Activated CD4-positive, alpha-beta T cell treated with anti-CD3 and anti-CD28 coated beads, Interleukin-2, amount 50 U/mL, for 1 hour (primary cell): ENCODE measurements at places on chromosomes 4 and X.

GRCh38 chrX:87475793-87476192 is 41.8 kb upstream of the KLHL4 start:
- no peak for DNase-seq

- no peak for DNase-seq
Measured at GRCh38 chr4:109067508-109068235, 234.8 kb downstream of the COL25A1 start.

GRCh38 chr4:186037692-186038658 is 31.0 kb upstream of the TLR3 start:
- no peak for DNase-seq

GRCh38 chrX:50718776-50719175 is 95.2 kb downstream of the SHROOM4 start:
- DNase-seq, result no peak

GRCh38 chr4:7830747-7831146 is 108.9 kb downstream of the AFAP1 start:
- DNase-seq, result no peak

- no peak for DNase-seq
Measured at GRCh38 chrX:51905711-51906110, 12.3 kb downstream of the MAGED1 start.

DNA sequence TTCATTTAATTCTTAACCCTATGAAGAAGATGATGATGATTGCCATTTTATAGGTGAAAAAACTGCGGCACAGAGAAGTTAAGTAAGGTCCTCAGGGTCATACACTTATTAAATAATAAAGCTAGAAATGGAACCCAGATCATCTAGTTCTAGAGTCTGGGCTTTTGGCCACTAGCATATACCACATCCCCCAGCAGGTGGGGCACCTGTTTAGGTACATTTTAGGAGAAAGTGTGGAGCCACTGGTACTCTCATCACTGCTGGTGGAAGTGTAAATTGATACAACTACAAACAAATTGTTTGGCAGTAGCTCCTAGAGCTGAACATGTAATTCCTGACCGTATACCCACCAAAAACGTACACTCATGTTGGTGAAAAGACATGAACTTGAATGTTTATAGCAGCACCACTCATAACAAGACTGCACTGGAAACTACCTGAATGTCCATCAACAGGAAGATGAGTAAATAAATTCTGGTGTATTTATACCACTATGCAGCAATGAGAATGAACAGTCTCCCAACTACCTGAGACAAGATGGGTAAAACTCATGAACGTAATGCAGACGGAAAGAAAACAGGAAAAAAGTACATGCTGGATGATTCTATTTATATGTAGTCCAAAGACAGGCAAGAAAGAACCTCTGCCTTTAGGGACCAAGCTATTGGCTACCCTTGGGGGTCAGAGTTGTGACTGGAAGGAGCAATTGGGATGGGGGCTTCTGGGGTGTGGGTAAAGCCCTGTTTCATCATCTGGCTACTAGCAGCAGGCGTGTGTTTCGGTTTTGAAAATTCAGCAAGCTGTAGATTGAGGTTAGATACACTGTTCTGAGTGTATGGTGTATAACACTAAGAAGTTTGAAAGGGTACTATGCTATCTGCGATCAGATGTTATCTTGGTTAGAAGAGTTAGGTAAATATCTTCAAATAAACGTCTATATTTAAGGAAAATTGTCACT is 72.3 kb upstream of the ADGRG2 start:
- DNase-seq, result no peak

GRCh38 chrX:13258052-13258444 is 61.8 kb downstream of the ATXN3L start:
- DNase-seq, result no peak

GRCh38 chr4:59247032-59247431 is 1953.1 kb upstream of the ADGRL3 start:
- DNase-seq, result no peak

- no peak for DNase-seq
Measured at GRCh38 chr4:17163156-17163771, 264.8 kb upstream of the LDB2 start.

- DNase-seq, result peak; percentile 35
Measured at GRCh38 chrX:151359931-151360871, 36.8 kb upstream of the VMA21 start.

- DNase-seq, result no peak
Measured at GRCh38 chrX:31845003-31845402, 773.2 kb upstream of the FTHL17 start.

GRCh38 chr4:56742080-56742871 is 61.2 kb upstream of the HOPX start:
- no peak for DNase-seq

DNA sequence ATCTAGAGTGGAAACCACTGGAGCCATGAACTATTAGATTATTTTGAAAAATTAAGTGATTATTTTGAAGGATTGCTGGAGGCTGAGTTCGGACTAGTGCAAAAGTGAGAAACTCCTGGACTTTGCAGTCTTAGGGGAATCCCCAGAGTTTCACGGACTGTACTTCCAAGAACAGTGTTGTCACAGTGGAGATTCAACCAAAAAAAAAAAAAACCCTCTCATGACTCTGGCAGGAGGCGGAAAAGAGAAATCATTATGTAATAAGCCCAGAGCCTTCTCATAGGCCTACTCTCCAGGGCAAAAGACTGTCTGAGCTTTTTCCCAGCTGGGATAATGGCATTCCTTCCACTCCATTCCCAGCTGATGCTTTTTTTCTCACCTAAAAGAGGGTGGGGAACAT is 16.8 kb upstream of the C4orf51 start:
- DNase-seq, result no peak

GRCh38 chr4:165787516-165788274 is 85.3 kb upstream of the TLL1 start:
- no peak for DNase-seq

DNA sequence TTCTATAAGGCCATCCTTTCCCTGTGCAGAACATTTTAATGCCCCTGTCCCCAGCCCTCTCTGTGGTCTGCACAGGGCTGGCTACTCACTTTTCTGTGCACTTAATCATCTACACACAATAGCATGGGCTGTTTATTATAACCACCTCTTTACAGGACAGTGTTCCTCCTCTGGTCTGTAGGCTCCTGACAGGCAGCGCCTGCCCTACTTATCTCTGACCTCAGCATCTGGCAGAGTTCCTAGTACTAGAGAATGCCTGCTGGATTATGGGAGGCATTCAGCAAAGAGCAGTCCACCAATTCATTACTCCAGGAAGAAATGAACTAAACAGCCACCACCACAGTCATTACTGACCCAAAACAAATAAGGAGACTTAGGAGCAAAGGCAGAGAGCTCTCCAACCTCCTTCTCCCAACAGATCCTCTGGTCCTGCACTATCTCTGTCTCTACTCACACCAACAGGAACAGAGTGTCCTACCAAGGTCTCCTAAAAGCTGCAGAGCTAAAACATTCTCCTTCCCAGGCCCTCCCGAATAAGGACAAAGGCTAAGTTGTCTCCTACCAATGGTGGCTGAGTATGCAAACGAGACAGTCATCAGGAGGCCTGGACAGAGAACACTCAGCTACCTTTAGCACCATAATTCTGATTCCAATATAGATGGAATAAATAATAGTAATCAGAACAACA is 279.2 kb downstream of the QDPR start:
- DNase-seq, result no peak

DNA sequence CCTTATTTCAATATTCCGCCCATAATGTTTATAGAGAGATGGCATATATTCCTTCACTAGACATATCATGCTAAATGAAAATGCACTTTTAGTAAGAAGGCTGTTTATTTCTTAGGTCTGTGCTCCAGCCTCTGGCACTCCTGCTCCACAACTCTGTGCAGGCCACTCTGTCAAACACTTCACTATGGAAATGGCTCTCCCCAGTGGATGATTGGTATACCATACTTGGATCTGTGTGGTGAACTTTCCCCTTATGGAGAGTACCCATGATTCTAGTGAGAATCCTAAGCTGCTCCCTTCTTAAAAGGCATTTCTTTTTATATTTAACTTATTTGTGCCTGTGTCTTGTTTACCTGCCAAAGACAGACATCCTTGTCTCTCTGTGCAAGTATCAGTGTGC is 480.1 kb upstream of the GALNT7 start:
- no peak for DNase-seq

- DNase-seq, result no peak
Measured at GRCh38 chr4:141652161-141652778, 15.9 kb downstream of the IL15 start.

DNA sequence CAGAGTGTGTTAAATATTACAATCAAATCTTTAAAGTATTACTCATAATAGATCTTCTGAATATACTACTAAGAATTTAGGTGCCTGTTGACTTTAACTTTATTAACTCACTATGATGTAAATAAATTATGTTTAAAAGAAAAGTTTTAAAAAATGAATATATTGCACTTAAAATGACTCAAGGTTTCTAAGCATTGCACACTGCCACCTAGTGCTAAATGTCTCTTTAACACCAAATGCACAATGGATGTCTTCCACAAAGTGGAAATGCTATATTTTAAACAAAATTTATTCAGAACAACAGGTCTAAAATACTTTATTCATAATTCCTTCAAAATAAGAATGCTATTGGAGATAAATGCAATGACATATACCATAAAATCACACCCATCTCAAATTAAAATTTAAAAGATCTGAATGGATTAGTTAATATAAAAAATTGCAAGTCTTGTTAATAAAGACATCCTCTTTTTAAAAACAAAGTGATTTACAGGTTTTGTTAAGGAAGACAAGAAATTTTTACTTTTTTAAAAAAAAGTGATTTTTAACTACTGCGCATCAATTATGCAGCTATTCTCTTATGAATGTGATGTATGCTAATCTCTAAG is 5.5 kb downstream of the INPP4B start:
- DNase-seq, result no peak

- no peak for DNase-seq
Measured at GRCh38 chr4:6969826-6970800, 60.5 kb downstream of the TBC1D14 start.

DNA sequence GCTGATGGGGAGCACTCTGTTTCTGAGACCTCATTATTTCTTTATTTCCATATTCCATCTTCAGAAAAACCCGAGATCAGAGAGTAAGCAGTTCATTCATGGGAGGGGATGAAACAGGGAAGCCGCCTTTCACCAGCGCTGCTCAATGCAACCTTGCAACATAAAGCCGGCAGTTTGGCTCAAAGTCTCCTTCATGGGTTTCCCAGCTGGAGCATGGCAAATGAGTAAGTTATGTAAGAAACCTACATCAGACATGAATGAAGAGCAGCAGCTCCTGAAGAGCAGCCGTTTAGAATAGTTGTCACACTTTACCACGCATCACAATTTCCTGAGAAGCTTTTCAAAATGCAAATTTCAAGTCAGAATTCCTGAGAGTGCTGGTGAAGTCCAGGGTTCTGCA is 578.8 kb downstream of the FSTL5 start:
- no peak for DNase-seq

- no peak for DNase-seq
Measured at GRCh38 chrX:135411893-135412292, 9.9 kb upstream of the SMIM10L2A start.

GRCh38 chrX:102883491-102883890 is 53.6 kb upstream of the RAB40AL start:
- no peak for DNase-seq

DNA sequence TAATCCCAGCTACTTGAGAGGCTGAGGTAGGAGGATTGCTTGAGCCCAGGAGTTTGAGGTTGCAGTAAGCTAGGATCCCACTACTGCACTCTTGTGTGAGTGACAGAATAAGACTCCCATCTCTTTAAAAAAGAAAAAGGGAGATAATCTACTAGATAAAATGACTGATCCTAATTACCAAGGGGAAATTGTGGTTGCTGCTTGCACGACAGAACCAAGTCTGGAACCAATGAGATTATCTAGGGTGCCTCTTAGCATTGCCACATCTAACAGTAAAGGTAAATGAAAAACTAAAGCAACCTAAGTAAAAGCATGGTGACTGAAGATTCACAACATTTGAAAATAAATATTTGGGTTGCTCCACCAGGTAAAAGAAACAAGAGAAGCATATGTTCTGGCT is 185.1 kb downstream of the PDHA2 start:
- no peak for DNase-seq

DNA sequence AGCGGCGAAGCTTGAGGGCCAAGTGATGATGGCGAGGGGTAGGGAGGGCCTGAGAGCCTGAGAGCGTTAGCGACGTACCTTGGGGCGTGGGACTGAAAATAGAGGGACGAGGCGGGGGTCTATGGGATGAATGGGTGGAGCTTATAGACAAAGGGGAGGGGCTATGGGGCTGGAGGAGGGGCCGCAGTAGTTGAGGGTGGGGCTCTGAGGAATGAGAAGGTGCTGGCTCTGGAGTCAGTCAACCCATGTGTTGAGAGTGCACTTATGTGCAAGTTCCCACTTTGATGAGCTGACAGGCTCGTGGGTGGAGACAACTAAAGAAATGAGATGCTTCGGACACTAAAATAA is 488 bp downstream of the TBC1D25 start:
- peak; percentile 51 for DNase-seq

- DNase-seq, result no peak
Measured at GRCh38 chrX:25873196-25873595, 264.9 kb upstream of the MAGEB18 start.

GRCh38 chrX:134431894-134432293 is 28.1 kb upstream of the HPRT1 start:
- no peak for DNase-seq

- no peak for DNase-seq
Measured at GRCh38 chrX:135549519-135549918, 29.1 kb downstream of the INTS6L start.
